ENCODE measurements at places on chromosomes 12 and 14.
A peak's percentile ranks its signal among the peaks of the same experiment; 100 is the strongest.

DNA sequence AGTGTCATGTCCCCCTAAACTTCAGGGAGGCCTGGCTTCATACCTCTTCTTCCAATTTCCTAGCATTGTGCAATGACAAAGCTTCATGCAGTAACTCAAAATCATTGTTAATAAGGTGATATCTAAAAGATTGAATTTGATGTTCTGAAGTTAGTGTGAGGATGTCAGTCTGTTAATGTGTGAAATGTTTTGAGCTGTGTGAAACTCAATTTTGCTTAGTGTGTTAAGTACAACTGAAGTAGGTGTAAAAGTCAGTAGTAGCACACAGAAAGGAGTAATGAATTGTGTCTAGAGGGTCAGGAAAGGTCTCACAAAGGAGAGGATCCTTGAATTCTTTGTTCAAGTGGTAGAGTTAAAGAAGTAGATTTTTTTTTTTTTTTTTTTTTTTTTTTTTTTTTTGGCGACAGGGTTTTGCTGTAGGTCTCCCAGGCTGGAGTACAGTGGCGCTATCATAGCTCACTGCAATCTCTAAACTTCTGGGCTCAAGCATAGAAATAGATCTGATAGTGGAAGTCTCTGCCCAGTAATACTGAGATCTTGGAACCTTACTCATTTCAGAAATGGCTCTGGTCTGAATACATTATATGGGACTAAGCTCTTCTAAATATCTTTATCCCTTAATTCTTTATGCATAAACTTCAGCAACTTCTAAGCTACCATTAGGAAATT is 63.9 kb downstream of the FUT8 start:
- H3K27ac ChIP-seq: no peak overlapping the region
- no peaks in the 10 kb centered on the region for H3K27me3 ChIP-seq
- no peaks in the 10 kb centered on the region for H3K36me3 ChIP-seq
- peaks cover 3% of the 10 kb centered on the region for H3K4me1 ChIP-seq
- DNase-seq: no peak
- H3K4me3 ChIP-seq: no peak overlapping the region

- H3K27me3 ChIP-seq: no peaks in the 10 kb centered on the region
- H3K4me1 ChIP-seq: no peaks in the 10 kb centered on the region
- no peak overlapping the region for H3K27ac ChIP-seq
- H3K36me3 ChIP-seq: no peaks in the 10 kb centered on the region
- no peak for DNase-seq
- H3K4me3 ChIP-seq: no peak overlapping the region
Observed at GRCh38 chr14:64838656-64839055, 41.1 kb downstream of the SPTB start.

DNA sequence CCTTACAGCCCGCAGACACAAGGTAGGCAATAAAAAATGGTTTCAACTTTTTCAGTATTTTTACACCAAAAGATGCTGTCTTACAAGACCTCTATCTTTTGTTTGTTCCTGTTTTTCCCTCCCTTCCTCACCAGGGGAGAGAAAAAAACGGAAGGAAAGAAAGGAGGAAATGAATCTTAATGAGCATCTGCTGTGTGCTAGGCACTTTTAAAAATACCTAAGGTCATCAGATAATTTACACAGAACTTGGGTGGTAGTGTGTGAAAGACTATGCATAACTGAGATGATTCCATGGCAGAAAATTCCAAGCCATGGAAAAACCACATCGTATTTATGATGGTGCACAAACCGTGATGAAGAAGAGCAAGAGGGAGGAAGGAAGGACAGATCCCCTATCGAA is 121.2 kb downstream of the DIP2B start:
- no peak overlapping the region for H3K27ac ChIP-seq
- peaks cover 29% of the 10 kb centered on the region for H3K4me1 ChIP-seq
- H3K27me3 ChIP-seq: no peaks in the 10 kb centered on the region
- peaks cover 5% of the 10 kb centered on the region for H3K36me3 ChIP-seq

DNA sequence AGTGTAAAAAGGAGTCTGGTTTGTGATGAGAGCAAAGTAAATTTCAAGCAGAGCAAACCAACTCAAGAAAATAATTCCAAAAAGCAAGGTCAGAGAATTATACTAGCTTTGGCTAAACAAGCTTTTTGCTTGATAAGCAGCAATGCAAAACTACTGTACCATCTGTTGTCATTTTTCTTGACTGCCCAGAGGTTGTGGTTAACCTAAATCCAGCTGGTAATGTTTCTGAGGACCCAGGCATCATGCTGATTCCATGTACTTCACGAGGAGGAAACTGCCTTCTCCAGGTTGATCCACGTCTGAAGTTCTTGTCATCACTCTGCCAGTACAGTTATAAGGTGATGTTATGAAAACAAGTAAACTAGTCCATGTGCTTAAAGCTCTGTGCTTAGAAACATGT is 185.2 kb downstream of the ACSS3 start:
- H3K27me3 ChIP-seq: no peaks in the 10 kb centered on the region
- no peak for DNase-seq
- no peaks in the 10 kb centered on the region for H3K36me3 ChIP-seq
- H3K27ac ChIP-seq: no peak overlapping the region
- no peak overlapping the region for H3K4me3 ChIP-seq

DNA sequence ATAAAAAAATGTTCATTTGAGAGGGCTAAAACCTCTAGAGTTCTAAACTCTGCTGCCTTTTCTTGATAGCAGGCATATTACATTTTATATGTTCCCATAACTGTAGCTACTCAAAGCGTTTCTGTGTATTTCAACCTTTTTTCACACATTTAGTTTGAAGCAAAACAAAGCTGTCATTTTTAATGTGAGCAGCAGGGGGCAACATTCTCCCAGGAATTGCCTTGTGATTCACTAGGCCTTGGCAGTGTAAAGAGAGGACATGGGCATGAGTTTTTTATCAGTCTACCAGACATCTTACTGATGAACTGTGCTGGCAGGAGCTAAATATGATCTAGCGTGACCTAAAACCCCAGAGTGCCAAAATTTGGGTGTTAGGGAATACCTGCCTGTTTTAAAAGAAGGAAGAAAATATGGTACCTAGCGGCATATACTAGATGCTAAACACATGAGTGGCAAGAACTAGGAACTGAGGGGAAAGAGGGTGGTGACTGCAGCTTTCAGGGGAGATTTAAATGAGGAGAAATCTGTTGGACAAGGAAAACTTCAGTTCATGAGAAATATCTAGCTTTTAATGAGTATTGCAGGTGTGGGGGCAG is 65.3 kb downstream of the IFT43 start:
- no peaks in the 10 kb centered on the region for H3K4me1 ChIP-seq
- H3K27me3 ChIP-seq: no peaks in the 10 kb centered on the region
- H3K36me3 ChIP-seq: no peaks in the 10 kb centered on the region
- no peak overlapping the region for H3K4me3 ChIP-seq
- DNase-seq: peak; percentile 26
